ENCODE measurements at places on chromosomes 3 and 15. TPM values are rescaled to one million over a fixed set of nuclear protein-coding genes. Genes with fewer than 3 reads are reported as not detected.

The OIP5 gene
- 12.1 TPM for total RNA-seq

The FBLN2 gene
- total RNA-seq = 18.0 TPM

The C3orf20 gene
- total RNA-seq = not detected

The ESYT3 gene
- 6.5 TPM for total RNA-seq

The WNT5A gene
- total RNA-seq = 4.4 TPM

The SCAPER gene
- total RNA-seq = 7.7 TPM

The ZBTB11 gene
- total RNA-seq = 28.4 TPM

The ZMYND10 gene
- 1.2 TPM for total RNA-seq

The CCR8 gene
- not detected for total RNA-seq

The MAP1A gene
- total RNA-seq = 90.5 TPM

The CD276 gene
- 164 TPM for total RNA-seq

The LMAN1L gene
- not detected for total RNA-seq

The CFAP100 gene
- not detected for total RNA-seq

The POLR2M gene
- 129 TPM for total RNA-seq

The KCNMB3 gene
- 1.5 TPM for total RNA-seq

The CD200R1 gene
- total RNA-seq = not detected

The NTRK3 gene
- total RNA-seq = under 0.01 TPM

The PLA2G4D gene
- not detected for total RNA-seq

The ERC2 gene
- total RNA-seq = 0.75 TPM

The TBC1D2B gene
- 26.7 TPM for total RNA-seq

The FBXW12 gene
- total RNA-seq = not detected

The NECTIN3 gene
- total RNA-seq = 53.0 TPM

The GPR87 gene
- not detected for total RNA-seq

The SLC22A13 gene
- total RNA-seq = 0.22 TPM

The LHFPL4 gene
- not detected for total RNA-seq

The TRIM59 gene
- 30.2 TPM for total RNA-seq

The FAM107A gene
- not detected for total RNA-seq

The RASL12 gene
- total RNA-seq = 4.1 TPM

The PIGZ gene
- total RNA-seq = 3.9 TPM

The DCBLD2 gene
- total RNA-seq = 311 TPM

The SPINT1 gene
- 0.66 TPM for total RNA-seq

The MAGEL2 gene
- under 0.01 TPM for total RNA-seq

The MRPL3 gene
- 164 TPM for total RNA-seq

The SLC28A2 gene
- not detected for total RNA-seq

The NCK1 gene
- 69.9 TPM for total RNA-seq
